ENCODE measurements at places on chromosomes 1 and 21.
A peak's percentile ranks its signal among the peaks of the same experiment; 100 is the strongest.

DNA sequence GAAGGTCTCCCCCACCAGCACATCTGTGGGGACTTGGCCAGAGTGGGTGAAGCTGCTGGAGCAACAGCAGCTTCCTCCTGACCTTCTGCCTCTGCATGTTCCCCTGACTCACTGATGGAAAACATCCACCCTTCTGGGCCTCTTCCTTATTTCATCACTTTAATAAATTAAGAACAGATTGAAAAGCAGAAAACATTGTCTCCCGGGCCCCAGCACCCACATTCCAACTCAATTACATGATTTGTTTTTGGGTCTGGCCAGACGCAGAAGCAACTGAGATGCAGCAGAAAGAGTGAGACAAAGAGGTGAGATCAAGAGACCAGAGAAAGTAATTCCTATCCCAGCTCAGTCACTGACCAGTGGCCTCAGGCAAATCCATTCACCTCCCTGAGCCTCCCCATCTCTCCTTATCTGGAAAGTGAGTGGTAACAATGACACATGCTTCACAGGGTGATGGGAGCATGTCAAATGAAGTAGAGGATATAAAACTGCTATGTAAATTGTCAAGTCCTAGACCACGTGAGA lies 157.1 kb downstream of the ELAVL4 start:
- no peak for DNase-seq

- DNase-seq: no peak
These were observed 47.9 kb upstream of the DYNLT5 start for GRCh38 chr1:66704177-66704875.

DNA sequence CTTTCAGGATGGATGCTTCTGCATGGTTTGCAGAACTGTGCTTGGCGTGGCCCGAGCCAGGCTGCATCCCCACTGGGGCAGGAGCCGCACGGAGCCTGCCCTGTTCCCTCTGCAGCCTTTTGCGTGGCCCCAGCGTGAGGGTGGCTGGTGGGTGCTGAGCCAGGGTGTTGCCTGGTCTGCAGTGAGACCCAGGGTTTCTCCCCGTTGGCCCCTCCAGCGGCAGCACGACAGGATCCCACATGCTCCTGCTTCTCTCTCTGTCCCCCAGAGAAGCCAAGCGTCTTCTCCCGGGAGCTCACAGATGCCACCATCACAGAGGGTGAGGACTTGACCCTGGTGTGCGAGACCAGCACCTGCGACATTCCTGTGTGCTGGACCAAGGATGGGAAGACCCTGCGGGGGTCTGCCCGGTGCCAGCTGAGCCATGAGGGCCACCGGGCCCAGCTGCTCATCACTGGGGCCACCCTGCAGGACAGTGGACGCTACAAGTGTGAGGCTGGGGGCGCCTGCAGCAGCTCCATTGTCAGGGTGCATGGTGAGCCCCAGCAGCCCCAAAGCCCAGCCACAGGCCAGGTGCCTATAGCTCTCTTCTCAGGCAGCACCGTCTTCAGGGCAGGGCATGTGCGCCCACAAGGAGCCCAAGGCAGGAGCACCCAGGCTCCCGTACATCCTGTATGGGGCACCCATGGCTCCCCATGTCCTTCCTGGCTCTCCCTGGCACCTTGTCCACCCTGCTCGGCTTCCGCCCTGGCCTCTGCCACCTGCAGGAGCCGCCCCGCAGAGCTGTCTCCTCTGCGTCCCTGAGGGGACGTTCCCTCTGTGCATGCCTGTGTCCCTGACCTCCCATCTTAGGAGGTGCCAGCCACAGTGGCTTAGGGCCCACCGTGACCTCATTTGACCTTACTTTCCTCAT lies 78.9 kb downstream of the OBSCN start:
- DNase-seq: no peak

GRCh38 chr1:192488058-192488457 lies 87.5 kb upstream of the RGS1 start:
- DNase-seq: no peak

DNA sequence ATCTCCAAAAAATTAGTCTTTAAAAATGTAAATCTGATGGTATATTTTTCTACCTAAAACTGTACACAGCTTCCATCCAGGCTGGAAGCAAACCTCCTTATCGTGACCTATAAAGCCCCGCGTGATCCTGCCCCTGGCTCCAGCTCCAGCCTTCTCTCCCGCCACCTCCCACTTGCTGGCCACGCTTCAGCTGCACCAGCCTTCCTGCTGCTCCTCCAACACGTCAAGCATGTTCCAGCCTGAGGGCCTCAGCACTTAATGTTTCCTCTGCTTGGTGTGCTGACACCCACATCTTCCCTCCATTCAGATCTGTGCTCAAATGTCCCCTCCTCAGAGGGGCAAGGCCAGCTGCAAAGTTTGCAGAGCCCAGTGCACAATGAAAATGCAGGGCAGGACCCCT lies 123.5 kb upstream of the MAGI3 start:
- no peak for DNase-seq

GRCh38 chr1:89523572-89524368 lies 859 bp upstream of the LRRC8B start:
- DNase-seq: peak; percentile 42
